ENCODE measurements at places on chromosomes 4 and X.

DNA sequence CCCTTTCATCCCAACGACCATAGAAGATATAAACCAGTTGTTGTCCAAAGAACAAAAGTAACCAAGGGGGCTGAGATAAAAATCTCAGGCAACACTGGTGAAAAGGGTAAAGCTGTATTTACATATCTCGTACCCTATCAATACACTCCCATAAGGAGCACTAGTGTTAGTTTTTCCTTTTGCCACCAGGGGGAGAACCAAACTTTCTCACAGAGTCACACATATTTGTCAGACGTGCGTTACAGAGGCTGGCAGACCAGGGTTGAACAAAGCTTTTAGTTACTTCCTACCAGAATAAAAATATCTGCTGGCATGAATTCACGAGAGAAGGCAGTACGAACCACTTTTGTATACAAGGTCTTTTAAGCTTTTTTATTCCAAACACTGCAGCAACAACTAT lies 88.3 kb downstream of the AMELX start:
- DNase-seq: no peak

DNA sequence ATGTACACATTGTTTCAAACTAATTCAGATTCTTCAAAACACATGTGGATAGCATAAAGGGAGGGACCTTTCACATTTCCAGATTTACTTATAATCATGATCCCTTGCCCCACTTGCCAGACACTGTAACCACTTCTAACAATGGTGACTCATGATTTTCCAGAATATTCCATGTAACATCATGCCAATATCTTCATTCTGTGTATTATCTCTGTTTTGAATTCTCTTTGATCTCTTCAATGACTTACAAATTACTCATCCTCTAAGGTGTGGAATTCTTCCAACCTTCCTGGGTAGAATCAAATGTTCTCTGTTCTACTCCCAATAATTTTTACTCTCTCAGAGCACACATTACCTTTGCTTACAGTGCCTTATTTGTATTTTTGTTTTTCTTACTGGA lies 517.1 kb downstream of the PCDH7 start:
- no peak for DNase-seq

DNA sequence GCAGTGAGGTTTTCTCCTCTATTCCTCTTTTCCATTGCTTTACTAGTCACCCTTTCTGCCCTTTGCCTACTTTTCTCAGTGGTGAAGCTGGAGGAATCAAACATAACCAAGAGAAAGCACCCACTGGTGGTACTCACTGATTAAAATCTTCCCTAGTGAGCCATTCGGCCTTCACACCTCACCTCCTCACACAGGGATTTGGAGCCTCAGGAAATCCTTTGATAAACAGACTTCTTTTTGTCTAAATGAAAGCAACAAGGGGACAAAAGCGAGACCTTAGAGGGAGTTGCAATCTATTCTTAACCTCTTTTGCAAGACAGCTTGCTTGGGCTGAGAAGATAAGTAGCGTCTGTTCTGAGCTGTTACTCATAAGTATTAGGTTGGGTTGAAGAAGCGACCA lies 572.6 kb downstream of the ZNF674 start:
- no peak for DNase-seq

- DNase-seq: no peak
Measured at GRCh38 chrX:17021851-17022604, 75.6 kb downstream of the REPS2 start.

- DNase-seq: no peak
Measured at GRCh38 chr4:25843340-25844097, 19.3 kb downstream of the SEL1L3 start.

GRCh38 chr4:46441136-46441859 lies 51.4 kb upstream of the GABRA2 start:
- no peak for DNase-seq

GRCh38 chrX:20320461-20321159 lies 53.9 kb upstream of the RPS6KA3 start:
- DNase-seq: no peak

DNA sequence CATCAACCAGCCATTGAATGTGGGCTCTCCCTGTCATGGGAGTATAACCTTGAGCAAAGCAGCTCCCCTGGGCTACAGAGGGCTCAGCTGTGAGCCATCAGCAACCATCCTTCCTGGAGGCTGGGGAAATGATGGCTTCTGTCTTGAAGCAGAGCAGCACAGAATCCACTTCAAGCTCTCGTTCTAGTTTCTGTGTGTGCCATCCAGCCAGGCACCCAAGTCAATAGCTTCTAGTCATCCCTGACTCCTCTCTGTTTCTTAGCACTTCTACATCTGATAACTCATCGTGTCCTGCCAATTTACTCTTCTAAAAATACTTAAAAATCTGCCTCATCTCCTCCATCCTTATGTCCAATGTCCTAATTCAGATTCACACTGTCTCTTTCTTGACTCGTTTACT lies 42.2 kb upstream of the TSPAN5 start:
- DNase-seq: no peak

GRCh38 chr4:74376888-74377483 lies 12.0 kb downstream of the EREG start:
- no peak for DNase-seq

- no peak for DNase-seq
Measured at GRCh38 chr4:40256817-40257216, 60.0 kb downstream of the RHOH start.

GRCh38 chr4:147482281-147482680 lies 1.4 kb downstream of the EDNRA start:
- DNase-seq: no peak

DNA sequence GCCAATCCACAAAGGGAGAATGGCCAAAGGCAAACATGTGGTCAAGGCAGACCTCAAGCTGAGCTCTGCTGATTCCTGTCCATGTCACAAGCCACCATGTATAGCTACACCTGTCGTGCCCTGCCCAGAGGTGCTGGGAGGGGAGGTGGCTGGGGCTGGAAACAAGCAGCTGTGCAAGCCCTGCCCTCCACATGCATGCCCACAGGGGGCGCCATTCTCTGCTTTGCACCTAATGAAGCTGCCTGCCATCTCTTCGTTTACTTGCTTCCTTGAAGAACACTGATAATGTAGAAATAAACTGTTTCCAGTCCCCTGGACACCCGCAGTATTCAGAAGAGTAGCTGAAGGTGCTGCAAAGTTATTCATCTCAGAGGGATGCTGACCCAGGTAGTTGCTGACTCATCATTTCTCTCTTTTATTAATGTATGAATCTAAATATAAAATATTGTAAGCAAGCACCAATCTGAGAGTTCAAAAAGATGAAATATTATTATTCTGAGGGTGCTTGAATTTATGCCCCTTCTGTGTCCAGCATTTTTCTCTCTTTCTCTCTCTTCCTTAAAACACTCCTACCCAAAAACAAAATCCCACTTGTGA lies 278.6 kb downstream of the ADGRA3 start:
- no peak for DNase-seq

- DNase-seq: no peak
Measured at GRCh38 chr4:44725166-44725565, 1.2 kb downstream of the GNPDA2 start.

GRCh38 chr4:80071604-80072227 lies 1.3 kb downstream of the ANTXR2 start:
- DNase-seq: no peak

DNA sequence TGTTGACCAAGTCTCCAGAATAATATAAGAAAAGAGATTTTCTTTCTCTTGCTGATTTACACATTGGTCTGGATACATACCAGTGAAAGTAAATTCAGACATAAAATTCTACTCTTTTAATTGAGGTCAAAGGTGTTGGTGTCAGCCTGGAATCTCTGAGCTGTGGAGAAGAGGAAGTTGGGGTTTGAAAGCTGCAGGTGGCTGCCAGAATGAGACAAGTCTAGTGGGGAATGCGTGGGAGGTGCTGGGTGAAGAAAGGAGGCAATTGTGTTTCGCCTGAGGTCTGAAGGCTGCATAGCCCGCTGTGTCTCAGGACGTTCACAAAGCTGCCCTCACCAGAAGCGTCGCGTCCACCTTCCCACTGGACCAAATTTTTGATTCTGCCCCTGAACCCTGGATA lies 31.2 kb downstream of the PHEX start:
- no peak for DNase-seq

GRCh38 chr4:135240796-135241195 lies 1039.2 kb upstream of the PABPC4L start:
- no peak for DNase-seq

- DNase-seq: no peak
Measured at GRCh38 chr4:148299337-148299736, 142.9 kb downstream of the NR3C2 start.

DNA sequence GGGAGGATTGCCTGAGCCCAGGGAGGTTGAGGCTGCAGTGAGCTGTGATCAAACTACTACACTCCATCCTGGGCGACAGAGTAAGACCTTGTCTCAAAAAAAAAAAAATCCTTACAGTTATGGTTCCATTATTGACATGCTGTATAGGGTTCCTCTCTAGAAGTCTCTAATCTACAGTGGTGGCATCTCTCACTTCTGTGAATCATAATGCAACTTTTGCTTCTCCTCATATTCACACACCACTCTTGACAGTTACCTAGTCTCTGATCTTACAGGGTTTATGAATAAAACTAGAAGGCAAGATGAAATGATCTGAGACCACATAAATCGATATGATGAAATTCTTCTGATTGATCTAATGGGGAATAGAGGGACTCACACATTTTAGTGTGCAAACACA lies 40.6 kb downstream of the DOCK11 start:
- no peak for DNase-seq

GRCh38 chrX:84187533-84188319 lies at the start of gene RPS6KA6:
RPS6KA6 (minus strand) TSS chrX:84188199; CDS start chrX:84187899, 300 bp downstream.
- DNase-seq: no peak

GRCh38 chr4:2583517-2583916 lies 47.1 kb downstream of the FAM193A start:
- no peak for DNase-seq

DNA sequence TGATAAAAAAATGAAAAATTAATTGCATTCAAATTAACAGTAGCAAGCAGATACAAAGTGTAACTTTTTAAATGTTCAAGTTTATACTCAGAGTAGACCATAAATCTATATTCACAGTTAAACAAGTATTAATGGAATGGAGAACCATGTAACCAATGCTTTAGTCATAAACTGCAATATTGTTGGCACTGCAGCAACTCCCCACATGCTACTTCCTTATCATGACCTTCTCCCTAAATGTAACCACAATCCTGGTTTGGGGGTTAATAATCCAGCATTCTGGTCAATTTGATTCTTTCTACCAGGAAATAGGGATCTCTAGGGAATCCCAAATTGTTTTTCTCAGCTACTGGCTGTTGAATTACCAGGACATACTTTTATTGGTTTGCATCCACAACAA lies 223.9 kb upstream of the DCAF8L1 start:
- no peak for DNase-seq

DNA sequence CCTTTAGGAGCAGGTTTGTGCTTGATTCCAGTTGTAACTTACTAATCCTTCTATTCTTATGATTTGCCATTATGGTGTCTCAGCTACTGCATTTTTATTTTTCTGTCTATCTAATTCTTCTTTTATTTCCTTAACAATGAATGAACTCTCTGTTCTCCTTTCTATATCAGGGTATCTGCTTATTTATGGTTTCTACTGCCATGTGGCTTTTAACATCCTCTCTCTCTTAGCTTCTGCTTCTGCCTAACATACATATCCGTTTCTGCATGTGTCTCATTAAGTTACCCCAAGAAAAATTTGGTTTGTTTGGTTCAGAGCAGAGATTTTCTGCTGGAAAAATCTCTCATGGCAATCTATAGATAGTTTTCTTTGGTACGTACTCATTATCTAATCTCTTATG lies 614.4 kb downstream of the RPA4 start:
- DNase-seq: no peak

- DNase-seq: no peak
Measured at GRCh38 chr4:17332478-17332877, 179.4 kb downstream of the QDPR start.

- no peak for DNase-seq
Measured at GRCh38 chrX:107504006-107504405, 54.6 kb downstream of the FRMPD3 start.

DNA sequence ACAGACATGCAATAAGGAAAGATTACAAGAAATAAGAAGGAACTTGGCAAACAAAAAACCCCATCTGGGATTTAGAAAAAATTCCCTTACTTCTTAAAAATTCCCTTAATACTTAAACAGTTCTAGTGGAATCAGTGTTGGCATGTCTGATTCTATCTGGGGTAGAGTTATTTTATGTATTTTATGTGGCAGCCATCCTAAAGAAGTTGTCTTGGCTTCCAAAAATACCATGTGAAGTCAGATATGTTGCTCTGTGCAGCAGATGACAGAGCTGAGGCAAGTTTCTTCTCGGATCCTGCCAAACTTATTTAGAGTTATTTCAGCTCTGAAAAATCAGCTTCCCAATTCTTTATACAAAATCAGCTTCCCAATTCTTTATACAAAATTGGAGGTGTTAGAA lies 14.7 kb downstream of the YY2 start:
- no peak for DNase-seq

- DNase-seq: no peak
Measured at GRCh38 chrX:22177950-22178515, 94.7 kb upstream of the CBLL2 start.

DNA sequence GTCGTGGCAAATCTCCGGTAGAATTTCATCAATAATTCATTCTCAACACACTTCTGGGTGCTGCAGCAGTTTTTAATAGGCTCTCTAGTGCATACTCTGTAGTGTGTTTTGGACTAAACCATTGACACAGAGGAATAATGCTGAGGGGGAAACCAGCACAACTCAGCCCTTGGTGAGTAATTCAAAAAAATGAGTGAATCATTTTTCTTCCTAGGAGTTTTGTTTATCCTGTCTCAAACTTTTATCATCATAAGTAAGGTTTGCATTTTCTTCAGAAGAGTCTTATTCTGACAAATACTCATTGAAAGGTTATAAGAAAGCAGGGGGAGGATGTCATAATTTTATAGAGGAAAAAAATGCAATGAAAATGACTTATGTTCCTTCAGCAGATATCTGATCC lies 2542.7 kb downstream of the PCDH7 start:
- no peak for DNase-seq

- no peak for DNase-seq
Measured at GRCh38 chr4:158837527-158838141, 68.8 kb downstream of the FNIP2 start.

GRCh38 chrX:6149060-6149872 lies 79.4 kb downstream of the NLGN4X start:
- no peak for DNase-seq

DNA sequence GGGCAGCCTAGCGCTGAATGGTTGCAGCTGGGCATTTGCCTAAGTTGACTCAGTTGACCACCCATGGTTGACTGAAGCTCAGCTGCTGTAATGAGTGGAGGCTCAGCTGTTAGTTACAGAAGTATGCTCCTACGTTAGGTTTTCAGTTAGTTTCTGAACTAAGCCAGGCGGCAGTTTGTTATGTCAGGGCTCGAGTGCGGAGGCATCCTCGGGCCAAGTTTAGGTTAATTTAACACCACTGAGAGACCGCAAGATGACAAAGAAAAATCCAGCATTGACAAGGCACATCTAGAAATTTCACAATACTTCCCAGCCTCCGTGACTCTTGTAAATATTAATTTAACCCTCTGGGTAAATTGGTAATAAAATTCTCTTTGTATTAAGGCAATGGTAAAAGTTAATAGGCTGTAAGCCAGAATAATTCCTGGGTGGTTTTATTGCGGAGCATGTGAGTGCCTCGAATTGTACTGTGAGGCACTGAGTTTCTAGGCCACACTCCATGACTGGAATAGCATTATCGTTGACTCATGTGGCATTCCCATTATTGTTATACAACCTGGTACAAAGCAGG lies 33.1 kb upstream of the CDKN2AIP start:
- no peak for DNase-seq

Measured in GOT3 (cell line).